B cell (primary cell): ENCODE measurements at places on chromosomes 11 and 22.

DNA sequence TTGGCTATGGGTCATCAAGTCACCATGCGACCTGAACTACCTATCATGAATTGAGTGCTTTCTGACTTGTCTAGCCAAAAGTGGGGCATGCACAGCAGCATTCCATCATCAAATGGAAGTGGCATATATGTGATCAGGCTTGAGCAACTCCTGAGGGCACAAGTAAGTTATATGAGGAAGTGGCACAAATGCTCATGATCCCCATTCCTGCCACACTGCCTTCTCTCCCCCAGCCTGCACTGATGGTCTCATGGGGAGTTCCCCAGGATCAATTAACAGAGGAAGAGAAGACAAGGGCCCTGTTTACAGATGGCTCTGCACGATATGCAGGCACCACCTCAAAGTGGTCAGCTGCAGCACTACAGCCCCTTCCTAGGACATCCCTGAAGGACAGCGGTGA lies 21.8 kb downstream of the MS4A4E start:
- DNase-seq, result no peak

- DNase-seq, result no peak
These were observed 224.7 kb downstream of the SNX19 start for GRCh38 chr11:130691581-130691980.

DNA sequence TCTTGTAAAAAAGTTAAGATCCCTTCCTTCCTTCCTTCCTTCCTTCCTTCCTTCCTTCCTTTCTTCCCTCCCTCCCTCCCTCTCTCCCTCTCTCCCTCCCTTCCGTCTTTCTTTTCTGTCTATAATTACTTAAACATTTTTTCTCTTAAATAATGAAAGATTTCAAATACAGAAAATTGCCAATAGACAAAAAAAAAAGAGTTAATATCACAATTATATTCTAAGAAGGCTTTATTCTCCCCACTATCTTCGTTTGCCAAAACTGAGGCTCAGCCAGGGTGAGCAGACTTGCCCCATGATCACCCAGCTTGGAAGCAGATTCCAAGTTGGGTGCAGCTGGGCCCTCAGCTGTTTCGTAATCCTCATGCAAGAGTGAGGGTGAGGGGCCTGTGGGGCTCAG lies 327 bp upstream of the CACNA1I start:
- DNase-seq, result no peak

- no peak for DNase-seq
These were observed 2.9 kb upstream of the MTFP1 start for GRCh38 chr22:30422481-30423300.

GRCh38 chr11:128244871-128245270 lies 342.5 kb downstream of the ETS1 start:
- DNase-seq, result no peak

DNA sequence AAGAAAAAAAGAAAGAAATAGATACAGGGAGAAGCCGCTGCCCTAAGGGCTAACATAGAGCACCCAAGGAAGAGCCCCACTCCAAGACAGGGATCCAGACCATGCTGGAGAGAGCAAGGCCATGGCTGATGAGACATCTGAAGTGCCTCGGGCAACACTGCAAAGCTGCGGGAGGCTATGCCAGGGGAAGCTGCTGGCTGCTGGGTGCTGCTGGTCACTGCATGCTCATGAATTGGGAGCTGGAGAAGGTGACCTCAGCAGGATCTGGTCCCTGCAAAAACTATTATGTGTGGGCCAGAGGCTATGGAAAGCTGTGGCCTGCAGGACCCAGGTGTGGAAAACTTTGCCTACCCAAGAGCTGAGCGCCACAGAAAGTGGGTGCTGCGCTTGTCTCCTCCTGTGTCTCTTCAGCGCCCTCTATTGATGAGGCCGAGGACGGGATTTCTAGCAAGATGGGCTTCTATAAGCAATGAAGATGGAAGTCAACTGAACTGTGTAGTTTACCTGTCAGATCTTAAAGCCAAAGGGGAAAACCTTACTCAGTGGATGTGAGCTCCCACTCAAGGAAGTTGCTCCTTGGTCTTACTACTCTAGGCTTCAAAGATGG lies 17.3 kb upstream of the SLC29A2 start:
- peak; percentile 79 for DNase-seq

GRCh38 chr11:68271023-68271780 lies 571 bp downstream of the C11orf24 start:
- peak; percentile 83 for DNase-seq

DNA sequence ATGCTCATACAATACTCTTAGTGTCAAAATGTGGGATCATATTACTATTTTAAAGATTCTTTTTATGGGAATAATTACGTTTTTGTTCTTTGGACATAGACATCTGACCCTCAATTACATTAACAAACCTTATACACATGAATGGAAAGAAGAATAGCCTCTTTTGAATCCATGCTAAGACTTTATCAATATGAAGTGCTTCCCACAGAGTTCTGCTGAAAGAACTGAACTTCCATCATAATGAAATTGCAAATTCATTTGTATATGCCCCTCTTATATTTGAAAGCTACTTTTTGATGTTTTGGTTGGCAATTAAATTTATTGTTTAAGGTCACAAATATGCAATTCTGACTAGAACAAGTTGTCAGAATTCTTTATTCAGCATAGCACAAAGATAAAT lies 254.9 kb downstream of the TMEM135 start:
- no peak for DNase-seq

DNA sequence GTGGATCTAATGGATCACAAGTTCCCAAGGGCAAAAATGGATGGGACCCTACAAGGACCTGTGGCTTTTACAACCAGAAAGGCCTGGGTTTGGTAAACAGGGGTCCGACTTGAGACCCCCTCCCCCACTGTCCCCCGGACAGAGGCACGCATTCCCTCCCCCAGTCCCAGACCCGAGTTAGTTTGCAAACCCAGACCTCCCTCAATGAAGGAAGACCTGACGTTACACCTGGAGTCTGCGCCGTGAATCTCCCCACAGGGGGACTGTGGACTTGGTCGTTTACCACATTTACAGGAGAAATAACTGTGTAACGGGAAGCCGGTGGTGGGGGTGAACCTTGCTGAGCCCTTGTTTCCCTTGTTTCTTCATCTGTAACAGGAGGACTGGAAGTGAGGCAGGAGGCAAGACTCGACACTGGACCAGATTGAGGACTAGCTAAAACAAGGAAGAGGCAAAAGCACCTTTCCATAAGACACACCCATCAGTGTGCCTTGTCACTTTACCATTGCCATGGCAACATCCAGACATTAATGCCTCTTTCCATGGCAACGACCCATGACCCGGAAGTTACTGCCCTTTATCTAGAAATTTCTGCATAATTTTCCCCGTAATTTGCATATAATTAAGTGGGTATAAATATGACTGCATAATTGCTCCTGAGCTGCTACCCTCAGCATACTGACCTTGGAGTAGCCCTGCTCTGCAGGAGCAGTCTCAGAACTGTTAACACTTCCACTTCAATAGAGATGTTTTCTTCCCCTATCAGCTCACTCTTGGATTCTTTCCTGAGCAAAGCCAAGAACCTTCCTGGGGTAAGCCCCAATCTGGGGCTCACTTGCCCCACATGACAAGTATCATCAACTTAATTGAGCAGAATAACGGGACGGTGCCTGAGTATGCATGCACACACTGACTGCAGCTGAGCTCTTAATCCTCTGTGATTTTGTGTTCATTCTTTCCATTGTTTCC lies 25.4 kb downstream of the PDGFB start:
- DNase-seq, result no peak
